Esophagus muscularis mucosa (tissue), 4 donors: ENCODE measurements at places on chromosomes 1 and 21. TPM values are rescaled to one million over a fixed set of nuclear protein-coding genes. Genes with fewer than 3 reads are reported as not detected.

DNA sequence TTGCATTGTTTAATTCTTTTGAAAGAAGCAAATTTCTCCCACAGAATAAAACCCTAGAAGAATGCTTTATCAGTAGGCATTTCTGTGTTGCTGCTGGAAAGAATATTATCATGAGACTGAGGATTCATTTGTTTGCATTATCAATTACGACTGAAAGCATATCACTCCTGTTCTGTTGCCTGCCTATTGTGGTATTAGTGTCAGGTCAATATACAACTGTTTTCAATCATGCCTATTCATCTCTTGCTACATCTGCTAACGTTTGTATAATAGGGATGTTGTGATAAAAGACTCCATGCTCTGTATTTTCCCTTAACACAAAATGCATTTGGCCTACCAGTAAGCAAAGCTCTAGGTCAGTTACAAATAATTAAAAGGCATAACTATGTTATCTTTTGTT is 221.5 kb downstream of the PTPRC start:
- no peak overlapping the region for H3K4me3 ChIP-seq
- no peak for DNase-seq
- H3K4me1 ChIP-seq, result peaks cover under 1% of the 10 kb centered on the region
- H3K27ac ChIP-seq, result no peak overlapping the region
- no peaks in the 10 kb centered on the region for H3K36me3 ChIP-seq

GRCh38 chr1:198923993-198924392 is 285.2 kb downstream of the PTPRC start:
- H3K27me3 ChIP-seq, result no peaks in the 10 kb centered on the region
- H3K4me1 ChIP-seq, result peaks cover 1% of the 10 kb centered on the region
- no peak for DNase-seq
- H3K27ac ChIP-seq, result no peak overlapping the region
- H3K36me3 ChIP-seq, result no peaks in the 10 kb centered on the region
- no peak overlapping the region for H3K4me3 ChIP-seq

DNA sequence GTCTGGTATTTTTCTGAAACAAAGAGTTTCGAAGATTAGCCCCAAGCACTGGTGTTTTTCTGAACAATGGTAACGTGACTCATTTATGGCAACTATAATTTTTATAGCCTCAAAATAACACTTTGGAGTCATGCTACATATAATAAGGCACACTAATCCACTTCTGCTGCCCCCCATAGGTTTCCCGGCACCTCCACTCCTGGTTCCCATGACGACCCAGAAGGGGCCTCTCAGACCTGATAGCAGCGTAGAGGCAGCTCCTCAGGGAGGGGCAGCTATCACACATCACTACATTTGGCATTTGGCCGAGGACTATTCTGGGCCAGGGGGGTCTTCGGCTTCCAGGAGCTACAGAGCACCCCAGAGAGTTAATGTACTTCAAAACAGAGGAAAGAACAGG is 23.3 kb downstream of the CAPN8 start:
- H3K27me3 ChIP-seq, result no peaks in the 10 kb centered on the region
- DNase-seq, result no peak
- H3K36me3 ChIP-seq, result no peaks in the 10 kb centered on the region
- H3K27ac ChIP-seq, result no peak overlapping the region
- H3K4me1 ChIP-seq, result no peaks in the 10 kb centered on the region

GRCh38 chr21:38787461-38788274 is 18.1 kb upstream of the ETS2 start:
- no peak for DNase-seq
- H3K4me3 ChIP-seq, result no peak overlapping the region
- no peaks in the 10 kb centered on the region for H3K4me1 ChIP-seq
- H3K27ac ChIP-seq, result no peak overlapping the region

GRCh38 chr1:39130325-39130724 is 74.2 kb upstream of the MACF1 start:
- H3K4me3 ChIP-seq, result no peak overlapping the region
- peaks cover 77% of the 10 kb centered on the region for H3K4me1 ChIP-seq
- H3K27me3 ChIP-seq, result no peaks in the 10 kb centered on the region
- no peaks in the 10 kb centered on the region for H3K36me3 ChIP-seq
- no peak for DNase-seq

GRCh38 chr1:171083222-171083621 is 7.5 kb upstream of the FMO3 start:
- no peak overlapping the region for H3K27ac ChIP-seq
- no peak overlapping the region for H3K4me3 ChIP-seq
- H3K27me3 ChIP-seq, result no peaks in the 10 kb centered on the region
- H3K36me3 ChIP-seq, result no peaks in the 10 kb centered on the region

DNA sequence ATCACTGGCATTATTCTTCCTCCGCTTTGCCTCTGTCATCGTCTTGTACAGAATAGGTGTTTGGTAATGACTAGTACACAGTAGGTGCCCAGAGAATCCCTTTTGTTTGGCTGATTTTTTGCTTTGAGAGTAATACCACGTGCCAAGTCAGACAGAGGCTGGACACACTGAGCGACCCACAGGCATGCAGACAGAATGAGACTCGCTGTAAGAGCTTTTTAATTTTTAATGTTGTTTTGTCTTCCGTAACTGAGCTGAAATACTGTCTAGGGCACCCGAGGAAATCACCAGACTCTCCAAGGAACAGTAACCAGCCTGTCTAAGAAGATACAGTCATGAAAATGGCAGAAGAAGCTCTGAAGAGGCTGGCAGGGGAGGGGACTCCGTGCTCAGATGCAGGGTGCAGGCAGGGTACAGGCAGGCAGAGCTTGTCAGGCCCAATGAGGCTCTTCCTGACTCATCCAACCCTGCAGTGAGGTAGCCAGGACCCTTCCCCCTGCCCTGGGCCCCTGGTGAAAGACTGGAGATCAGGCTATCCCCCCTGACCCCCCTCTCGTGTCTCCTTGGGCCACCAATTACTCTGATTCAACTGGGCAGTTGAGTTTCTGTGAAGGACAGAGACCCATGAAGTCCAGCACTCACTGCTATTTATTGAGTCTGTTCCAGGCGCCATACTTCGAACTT is 60.1 kb upstream of the ECE1 start:
- peaks cover 6% of the 10 kb centered on the region for H3K4me1 ChIP-seq
- DNase-seq, result no peak
- no peaks in the 10 kb centered on the region for H3K36me3 ChIP-seq
- H3K27ac ChIP-seq, result no peak overlapping the region
- no peaks in the 10 kb centered on the region for H3K27me3 ChIP-seq
- H3K4me3 ChIP-seq, result no peak overlapping the region

- H3K27me3 ChIP-seq, result no peaks in the 10 kb centered on the region
- no peaks in the 10 kb centered on the region for H3K36me3 ChIP-seq
- H3K27ac ChIP-seq, result no peak overlapping the region
These were observed 23.3 kb downstream of the SLC6A17 start for GRCh38 chr1:110173466-110174105.

- no peak for DNase-seq
- H3K36me3 ChIP-seq, result no peaks in the 10 kb centered on the region
- peaks cover 89% of the 10 kb centered on the region for H3K4me1 ChIP-seq
- H3K4me3 ChIP-seq, result no peak overlapping the region
- H3K27ac ChIP-seq, result peak overlapping the region; percentile 60
These were observed 71.8 kb upstream of the MACF1 start for GRCh38 chr1:39132505-39133339.

DNA sequence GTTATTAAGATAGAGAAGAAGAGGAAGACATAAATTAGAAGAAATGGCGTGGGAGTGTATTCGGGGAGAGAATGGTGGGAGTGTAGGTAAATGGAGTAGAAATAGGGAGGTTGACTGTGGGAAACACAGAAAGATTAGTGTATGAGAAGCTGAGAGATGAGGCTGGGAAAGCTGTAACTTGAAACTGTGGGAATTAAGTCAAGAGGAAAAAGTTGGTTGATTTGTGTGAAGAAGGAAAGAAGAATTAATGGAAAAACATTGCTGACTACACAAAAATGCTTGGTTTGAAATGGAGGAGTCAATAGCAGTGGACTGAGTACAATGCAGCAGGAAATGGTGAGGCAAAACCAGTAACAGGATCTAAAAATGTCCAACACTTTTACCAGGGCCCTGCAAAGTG is 448.3 kb downstream of the PTPRC start:
- H3K4me3 ChIP-seq, result no peak overlapping the region
- H3K4me1 ChIP-seq, result no peaks in the 10 kb centered on the region
- H3K27me3 ChIP-seq, result no peaks in the 10 kb centered on the region
- no peaks in the 10 kb centered on the region for H3K36me3 ChIP-seq

DNA sequence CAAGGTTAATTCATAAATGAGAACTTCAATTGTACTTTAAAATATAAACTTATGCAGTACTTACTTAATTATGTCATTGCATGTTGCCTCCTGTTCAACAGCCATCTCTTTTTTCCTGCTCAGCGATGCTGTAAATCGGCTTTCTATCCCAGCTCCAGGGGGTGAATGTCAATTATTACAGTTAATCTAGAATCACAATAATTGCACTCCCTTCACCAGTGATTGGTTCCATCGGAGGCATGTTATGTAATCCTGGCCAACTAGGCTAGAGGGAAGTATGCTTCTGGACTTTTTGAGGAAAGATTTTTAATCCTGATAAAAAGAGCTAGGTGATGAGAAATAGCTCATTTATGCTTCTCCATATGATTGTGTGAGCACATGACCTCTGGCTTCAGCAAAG is 53.8 kb upstream of the SGIP1 start:
- H3K36me3 ChIP-seq, result no peaks in the 10 kb centered on the region
- H3K4me1 ChIP-seq, result no peaks in the 10 kb centered on the region
- DNase-seq, result no peak
- H3K4me3 ChIP-seq, result no peak overlapping the region
- H3K27ac ChIP-seq, result no peak overlapping the region

- peaks cover 5% of the 10 kb centered on the region for H3K4me1 ChIP-seq
- no peaks in the 10 kb centered on the region for H3K36me3 ChIP-seq
- H3K27me3 ChIP-seq, result no peaks in the 10 kb centered on the region
- no peak overlapping the region for H3K27ac ChIP-seq
These were observed 9.8 kb downstream of the GREM2 start for GRCh38 chr1:240602189-240602588.

DNA sequence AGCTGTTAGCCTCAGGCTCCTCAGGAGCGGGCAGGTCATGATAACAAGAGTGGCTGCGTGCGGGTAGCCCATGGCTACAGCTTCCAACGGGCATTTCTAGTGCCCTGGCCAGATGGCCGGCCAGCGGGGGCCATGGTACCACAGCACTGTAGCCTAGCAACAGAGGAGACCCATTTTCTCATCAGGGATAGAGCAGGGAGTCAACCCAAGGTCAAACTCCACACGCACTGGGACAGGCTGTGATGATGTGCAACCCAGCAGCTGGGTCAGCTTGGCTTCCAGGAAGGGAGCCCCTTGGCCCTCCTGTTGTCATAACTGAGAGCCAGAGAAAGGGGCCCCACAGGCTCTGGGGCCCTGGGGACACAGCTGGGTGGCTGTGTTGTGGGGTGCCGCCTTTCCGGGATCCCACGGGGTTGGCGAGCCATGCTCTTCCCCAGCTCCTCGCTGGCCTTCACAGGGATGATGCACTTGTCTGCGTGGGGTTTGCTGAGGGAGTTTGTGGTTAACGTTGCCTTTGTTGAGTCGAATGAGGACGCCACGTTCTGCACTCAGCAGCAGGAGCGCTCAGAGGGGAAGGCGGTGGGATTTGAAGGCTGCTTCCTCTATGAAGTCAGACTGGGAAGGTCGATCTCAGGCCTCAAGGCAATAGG is 46.3 kb downstream of the COL18A1 start:
- peaks cover 13% of the 10 kb centered on the region for H3K36me3 ChIP-seq
- H3K4me1 ChIP-seq, result peaks cover 31% of the 10 kb centered on the region
- H3K27me3 ChIP-seq, result peaks cover 21% of the 10 kb centered on the region
- no peak overlapping the region for H3K27ac ChIP-seq
- no peak overlapping the region for H3K4me3 ChIP-seq
- no peak for DNase-seq

DNA sequence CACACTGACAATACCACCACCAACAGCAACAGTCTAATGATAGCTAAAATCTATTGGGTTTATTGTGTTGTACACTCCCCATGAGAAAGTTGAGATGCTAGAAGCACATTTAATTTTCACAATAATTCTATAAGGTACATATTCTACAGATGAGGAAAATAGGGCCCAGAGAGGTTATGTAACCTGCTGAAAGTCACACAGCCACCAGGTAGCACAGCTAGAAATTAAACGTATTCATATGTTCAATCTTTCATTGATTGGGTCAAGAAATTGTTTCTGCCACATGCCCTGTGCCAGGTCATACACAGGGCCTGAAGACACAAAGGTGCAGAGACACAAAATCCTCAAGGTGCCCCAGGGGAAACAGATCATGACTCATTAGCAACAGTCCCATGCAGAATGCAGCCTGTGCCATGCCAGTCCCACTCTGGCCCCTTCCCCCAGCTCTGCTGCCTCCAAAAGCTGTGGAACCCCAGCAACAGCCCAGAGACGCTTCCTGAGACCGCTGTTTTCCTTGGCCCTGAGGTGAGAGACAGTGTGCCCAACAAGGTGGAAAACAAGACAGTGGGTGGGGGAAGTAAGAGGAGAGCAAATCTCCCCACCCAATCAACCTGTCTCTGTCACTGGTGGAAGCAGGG is 32.1 kb downstream of the GJA4 start:
- peaks cover 14% of the 10 kb centered on the region for H3K4me1 ChIP-seq
- H3K27me3 ChIP-seq, result no peaks in the 10 kb centered on the region
- H3K36me3 ChIP-seq, result no peaks in the 10 kb centered on the region
- peak; percentile 42 for DNase-seq
- no peak overlapping the region for H3K4me3 ChIP-seq

FASLG gene
- total RNA-seq, result 0.33 TPM

MMP23B gene
- 3.2 TPM for total RNA-seq

MORC3 gene
- total RNA-seq, result 39.5 TPM

C1orf53 gene
- not detected for total RNA-seq

LCE1A gene
- not detected for total RNA-seq

KRTAP21-3 gene
- total RNA-seq, result not detected
